ENCODE measurements at places on chromosomes 7 and 10.
A peak's percentile ranks its signal among the peaks of the same experiment; 100 is the strongest.

DNA sequence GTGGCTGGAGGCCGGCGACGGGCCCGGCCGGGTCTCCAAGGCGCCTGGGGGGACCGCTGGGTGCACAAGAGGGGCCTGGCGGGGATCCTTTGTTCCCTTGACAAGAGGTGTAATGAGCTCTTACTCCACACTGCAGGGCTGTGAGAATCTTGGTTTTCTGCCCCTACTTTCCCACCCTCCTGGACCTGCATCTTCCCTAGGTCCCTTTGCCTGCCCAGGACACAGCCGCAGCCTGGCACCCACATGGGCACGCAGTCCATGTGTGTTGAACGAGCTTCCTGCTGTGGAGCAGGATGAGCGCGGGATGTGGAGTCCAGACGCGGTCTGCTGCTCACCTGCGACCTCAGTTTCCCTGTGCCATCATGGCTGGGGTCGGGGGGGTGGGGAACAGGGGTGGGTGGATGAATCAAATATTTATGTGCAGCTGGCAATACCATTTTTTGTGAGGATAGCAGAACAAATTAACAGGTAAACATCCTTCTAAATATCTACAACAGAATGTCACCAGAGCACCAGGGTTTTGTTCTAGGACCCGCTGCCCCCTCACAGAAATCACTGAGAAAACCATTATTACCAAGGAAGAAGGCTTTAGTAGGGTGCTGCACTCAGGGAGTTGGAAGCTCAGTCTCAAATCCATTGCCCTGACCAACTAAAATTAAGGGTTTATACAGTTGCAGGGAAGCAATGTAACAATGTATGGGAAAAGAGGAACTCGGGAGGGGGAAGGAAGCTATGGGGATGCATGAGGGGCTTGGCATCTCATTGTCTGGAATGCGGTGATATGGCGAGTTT lies 474 bp upstream of the NSMCE4A start:
- DNase-seq: no peak

- no peak for DNase-seq
These were observed 689.6 kb downstream of the SORCS1 start for GRCh38 chr10:106474876-106475275.

DNA sequence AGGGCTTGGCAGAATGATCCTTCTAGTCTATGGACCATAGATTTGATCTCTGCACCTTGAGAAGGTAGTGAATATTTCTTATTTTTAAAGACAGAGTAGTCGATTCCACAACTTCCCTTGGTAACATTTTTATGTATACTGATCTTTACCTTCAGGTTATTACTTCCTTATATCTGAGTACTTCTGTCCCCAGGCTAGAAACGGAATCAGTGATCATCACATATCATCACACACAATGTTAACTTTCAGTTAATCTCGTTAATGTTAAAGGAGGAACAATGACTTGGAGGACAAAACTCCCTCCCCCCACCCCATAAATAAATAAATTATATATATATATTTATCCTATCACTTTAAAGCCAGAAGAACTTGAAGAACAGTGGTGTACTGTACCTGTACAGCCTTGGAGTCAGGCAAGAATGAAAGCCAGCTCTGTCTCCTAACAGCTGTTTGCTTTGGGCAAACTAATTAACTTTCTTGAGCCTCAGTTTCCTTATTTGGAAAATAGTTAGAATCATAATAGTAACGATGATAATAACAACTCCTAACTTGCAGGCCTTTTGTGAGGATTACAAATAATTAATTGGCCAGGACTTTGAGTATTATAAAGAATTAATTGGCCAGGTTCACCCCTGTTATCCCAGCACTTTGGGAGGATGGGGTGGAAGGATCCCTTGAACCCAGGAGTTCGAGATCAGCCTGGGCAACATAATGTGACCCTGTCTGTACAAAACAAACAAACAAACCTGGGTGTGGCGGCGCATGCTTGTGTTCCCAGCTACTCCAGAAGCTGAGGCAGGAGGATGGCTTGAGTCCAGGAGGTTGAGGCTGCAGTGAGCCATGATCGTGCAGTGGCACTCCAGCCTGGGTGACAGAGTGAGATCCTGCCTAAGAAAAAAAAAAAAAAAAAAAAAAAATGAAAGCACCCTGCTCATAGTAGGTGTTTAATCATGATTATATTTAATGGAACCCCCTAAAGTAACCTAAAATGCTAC lies 63.5 kb downstream of the SAMD9 start:
- no peak for DNase-seq

- DNase-seq: no peak
These were observed 32.2 kb downstream of the LSM5 start for GRCh38 chr7:32458025-32458424.

DNA sequence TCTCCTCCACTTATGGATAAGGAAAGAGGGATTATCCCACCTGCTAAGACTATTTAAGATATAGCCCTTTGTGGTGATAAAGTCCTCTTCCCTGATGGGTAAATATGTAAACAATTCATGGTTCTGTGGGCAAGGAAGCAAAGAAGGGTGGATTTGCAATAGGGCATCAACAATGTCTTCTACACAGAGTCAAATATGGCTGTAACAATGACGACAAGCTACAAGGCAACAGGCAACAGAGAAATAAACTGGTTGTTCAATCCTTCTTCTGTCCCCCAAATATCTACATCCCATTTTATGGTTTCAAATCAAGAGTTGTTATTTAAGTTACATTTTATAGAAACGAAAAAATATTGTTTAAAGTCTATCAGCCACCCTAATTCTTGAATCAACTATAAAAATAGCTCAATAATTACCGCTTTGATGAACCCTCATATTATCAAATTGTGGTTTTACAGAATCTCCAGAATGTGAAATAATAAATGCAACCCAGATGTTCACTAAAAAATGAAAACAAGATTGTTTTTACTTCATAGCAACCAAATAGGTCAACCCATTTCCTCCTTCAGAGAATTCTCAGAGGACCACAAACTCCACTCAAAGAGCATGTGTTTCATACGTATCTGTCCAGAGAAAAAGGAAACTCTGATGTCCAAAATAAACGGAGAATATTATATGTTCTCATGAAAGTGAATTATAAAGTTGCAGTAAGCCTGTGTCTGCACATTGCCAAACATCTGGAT lies 13.8 kb downstream of the CYTH3 start:
- peak; percentile 92 for DNase-seq

- DNase-seq: no peak
These were observed 15.7 kb upstream of the MSRB2 start for GRCh38 chr10:23079700-23080099.

DNA sequence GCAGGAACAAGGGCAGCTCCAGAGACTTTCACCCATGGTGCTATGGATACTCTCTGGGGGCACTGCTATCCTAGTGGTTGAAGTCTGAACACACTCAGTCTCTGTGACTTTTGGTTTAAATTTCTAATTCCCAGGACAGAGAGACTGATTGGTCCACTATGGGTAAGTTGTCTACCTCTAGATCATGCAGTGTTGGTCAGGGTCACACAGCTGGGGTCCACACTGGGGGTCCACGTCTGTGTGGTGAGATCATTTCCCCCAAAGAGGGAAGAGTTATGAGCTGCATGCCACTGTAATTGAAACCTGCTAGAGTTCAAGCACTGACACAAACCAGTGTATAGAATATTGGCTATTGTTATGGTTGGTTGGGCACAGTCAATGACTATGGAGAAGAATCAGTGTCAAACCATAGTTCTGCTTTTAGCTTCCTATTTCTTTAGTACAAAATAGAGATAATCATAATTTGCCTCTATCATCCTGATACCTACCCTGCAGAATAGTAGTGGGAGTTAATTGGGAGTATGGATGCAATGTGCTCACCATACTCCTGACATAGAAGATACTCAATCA lies 101.6 kb downstream of the PRTFDC1 start:
- DNase-seq: no peak

GRCh38 chr7:71482284-71482683 lies 350.3 kb downstream of the GALNT17 start:
- no peak for DNase-seq

GRCh38 chr10:71319042-71319799 lies at the start of gene SLC29A3:
TSS of gene SLC29A3 (plus strand) at chr10:71319259. CDS start at chr10:71319310, 51 bp downstream.
- DNase-seq: peak; percentile 56

GRCh38 chr10:35040760-35041501 lies 49.2 kb downstream of the CUL2 start:
- peak; percentile 48 for DNase-seq

DNA sequence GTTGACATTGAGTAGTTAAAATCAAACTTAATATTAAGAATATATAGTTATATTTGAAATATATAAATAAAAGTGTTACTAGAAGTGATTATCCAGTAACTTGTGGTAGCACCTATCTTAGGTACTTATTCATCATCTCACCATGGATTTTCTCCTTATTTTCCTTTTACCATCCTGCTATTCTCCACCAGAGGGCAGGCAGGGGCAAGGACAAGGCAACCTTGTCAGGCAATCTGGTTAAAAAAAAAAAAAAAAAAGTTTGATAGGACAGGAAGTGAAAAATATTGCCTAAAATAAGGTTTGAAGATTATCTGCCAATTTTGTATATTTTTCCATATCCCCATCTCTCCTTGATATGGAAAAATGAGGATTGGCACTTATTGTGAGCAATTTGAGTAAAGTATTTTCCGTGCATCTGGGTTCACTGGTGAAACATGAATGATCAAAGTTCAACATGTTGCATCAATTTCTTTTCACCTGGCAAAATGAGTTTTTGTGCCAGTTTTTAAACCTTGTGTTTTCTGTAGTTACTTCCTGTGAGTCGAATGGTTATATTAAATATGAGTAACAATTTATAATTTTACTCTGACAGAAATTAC lies 256.7 kb downstream of the AGMO start:
- peak; percentile 37 for DNase-seq

DNA sequence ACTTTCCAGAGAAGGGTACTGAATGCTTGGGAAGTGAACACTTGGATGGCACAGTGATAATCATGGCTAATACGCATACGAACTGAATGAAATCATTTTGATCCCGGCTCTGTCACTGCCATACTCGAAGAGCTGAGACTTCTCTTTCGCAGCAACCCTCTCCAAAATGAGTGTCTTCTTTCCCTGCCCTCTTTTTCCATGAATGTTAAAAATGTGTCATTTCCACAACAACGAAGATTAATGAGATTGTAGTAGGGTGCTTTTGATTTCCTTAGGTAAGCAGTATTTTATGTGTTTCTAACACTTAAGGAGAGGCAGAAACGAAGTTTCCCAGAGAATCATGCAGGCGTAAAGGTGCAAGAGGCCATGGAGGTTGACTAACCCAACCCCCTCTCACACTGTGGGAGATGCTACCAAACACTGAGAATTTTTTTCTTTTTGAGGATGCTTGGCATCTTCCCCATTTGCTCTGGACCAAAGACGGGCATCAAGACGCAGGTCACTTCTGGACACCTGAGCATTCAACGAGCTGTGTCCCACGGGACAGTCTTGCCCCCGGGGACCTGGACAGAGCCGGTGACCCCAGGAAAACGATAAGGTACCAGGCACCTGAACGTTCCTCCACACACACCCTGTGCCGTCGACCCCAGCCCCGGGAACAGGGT lies 823 bp downstream of the COPG2 start:
- no peak for DNase-seq

DNA sequence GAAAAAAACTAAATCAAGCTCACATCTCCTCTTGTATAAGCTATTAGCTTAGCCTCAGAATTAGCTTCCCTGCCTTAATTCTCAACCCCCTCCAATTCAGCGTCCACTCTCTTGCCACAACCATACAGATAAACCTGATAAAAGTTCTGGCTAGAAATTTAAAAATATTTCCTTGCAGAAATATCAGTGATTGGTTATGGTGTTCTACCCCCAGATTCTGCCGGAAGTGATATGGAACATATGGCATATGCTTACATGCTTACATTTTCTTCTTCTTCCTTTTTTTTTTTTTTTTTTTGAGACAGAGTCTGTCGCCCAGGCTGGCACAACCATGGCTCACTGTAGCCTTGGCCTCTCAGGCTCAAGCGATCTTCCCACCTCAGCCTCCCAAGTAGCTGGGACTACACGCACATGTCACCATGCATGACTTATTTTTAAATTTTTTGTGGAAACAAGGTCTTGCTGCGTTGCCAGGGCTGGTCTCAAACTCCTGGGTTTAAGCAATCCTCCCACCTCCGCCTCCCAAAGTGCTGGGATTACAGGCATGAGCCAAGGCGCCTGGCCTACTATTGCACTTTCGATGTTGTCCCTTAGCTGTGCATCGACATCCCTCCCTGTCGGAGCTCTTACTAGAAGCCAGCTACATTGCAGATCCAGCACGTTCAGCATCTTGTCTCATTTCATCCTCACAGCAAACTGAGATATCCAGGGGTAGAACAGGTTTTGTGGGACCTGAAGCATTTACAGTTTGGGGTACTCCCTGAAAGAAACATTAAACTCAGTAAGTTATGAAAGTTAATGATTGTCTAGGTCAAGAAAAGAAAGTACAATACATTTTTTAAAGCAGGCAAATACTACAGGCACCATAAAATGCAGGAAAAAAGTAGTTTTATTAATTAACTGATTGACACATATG lies 205.6 kb upstream of the TCF7L2 start:
- no peak for DNase-seq

- DNase-seq: no peak
These were observed 100.6 kb downstream of the GPR26 start for GRCh38 chr10:123766761-123767160.

DNA sequence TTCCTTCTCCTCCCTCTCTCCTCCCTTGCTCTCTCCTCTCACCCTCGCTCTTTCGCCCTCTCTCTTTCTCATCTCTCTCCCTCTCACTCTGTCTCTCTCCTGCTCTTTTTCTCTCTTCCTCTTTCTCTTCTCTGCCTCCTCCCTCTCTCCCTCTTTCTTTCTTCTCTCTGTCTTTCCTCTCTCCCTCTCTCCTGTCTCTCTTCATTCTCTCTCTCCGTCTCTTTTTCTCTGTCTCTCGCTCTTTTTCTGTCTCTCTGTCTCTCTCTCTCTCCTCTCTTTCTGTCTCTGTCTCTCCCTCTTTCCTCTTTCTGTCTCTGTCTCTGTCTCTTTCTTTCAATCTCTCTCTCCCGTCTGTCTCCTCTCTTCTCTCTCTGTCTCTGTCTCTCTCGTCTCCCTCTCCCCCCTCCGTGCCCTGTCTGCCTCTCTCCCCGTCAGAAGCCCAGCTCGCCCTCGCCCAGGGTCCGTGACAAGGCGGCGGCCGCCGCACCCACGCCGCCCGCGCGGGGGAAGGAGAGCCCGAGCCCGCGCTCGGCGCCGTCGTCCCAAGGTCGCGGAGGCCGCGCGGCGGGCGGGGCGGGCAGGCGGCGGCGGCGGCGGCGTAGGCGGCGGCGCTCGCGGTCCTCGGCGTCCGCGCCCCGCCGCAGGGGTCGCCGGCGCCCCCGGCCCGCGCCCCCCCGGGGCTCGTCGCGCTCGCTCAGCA lies 21.3 kb upstream of the HSPB1 start:
- no peak for DNase-seq
